ENCODE measurements at places on chromosomes 16 and 17.
A peak's percentile ranks its signal among the peaks of the same experiment; 100 is the strongest.

DNA sequence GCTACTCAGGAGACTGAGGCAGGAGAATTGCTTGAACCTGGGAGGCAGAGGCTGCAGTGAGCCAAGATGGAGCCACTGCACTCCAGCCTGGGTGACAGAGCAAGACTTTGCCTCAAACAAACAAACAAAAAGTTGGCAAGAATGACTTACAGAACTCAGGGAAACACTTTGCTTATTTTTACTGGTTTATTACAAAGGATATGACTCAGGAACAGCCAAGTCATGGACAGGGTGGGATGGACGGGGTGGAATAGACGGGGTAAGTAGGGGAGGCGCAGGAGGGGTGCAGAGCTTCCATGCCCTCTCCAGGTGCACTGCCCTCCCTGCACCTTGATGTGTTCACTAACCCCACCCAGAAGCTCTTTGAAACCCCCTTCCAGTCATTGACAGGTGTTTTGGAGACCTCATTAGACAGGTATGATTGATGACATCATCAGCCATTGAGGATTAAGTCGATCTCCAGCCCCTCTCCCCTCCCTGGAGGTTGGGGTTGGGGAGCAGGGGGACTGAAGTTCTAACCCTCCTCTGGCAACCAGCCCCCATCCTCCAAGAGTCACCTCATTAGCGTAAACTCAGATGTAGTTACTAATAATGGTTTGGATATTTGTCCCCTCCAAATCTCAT is 41.3 kb upstream of the ZCCHC14 start:
- DNase-seq: no peak

DNA sequence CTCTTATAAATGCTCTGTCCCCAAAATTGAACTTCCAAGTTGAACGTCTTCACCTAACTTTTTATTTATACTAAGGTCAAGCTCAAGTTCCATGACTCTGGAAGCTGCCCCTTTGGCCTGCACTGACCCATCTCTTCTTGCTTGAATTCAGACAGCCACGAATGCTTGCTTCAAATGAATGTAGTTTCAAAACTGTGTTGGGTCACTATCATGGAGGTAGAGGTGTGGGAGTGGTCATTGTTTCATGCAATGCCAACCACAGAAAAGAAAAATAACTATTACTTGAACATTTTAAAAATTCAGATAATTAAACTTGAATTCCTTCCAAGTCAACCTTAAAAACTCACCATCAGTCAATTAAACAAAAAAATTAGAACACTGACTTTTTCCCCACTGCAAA is 2.5 kb downstream of the ITFG1 start:
- DNase-seq: no peak

DNA sequence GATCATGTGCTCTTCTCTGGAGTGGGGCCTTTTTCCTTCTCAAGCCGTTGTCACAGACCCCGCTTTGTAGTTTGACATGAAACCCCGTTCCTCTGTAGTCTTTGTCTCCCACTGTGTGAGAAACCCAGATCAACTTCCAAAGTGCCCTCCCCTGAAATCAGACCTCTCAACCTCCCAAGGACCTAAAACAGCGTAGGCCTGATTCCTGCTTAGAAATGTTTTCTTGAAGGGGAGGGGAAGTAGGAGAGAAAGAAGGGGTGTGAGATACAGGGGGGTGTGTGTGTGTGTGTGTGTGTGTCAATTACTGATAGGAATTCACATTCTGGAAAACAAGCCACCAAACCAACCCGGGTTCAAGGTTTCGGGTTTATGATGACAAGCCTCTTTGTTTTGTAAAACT is 1.4 kb downstream of the UBE2O start:
- DNase-seq: no peak

GRCh38 chr17:78921437-78921971 is 3.7 kb downstream of the TIMP2 start:
- no peak for DNase-seq

DNA sequence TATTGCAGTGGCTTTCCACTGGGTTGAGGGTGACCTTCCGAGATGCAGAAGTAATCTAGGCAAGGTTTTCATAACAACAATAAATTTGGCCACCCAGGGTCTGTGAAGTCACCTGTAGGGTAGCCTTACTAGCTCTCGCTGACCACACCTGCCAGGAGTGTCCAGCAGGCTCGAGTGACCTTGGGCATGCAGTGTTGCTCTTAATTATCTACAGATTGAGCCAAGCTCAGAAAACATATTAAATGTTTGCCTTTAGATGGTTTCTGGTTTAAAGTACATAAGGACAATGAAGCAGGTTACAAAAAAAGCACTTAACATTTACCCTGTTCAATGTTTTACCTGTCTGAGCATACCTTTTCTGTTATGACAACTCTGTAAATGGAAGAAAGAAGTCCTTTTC is 1.8 kb downstream of the TBC1D24 start:
- DNase-seq: no peak

GRCh38 chr17:59620064-59620359 is 317 bp downstream of the CLTC start:
- DNase-seq: no peak

DNA sequence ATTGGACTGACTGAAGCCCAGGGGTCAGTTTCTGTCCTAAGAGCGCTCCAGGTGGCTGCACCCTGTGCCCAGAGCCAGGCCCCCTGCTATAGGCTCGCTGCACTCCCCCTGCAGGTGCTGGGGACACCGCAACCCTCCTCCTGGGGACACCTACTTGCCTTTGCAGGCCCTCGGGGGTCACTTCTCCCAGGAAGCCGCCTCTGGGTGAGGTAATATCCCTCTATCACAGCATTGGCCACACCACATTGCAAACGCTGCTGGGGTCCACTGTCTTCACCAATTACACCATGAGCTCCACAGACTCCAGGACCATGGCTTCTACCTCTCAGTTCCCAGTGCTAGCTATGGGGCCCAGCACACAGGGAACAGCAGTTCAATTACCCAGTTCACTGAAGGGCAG is 14.9 kb downstream of the USP36 start:
- DNase-seq: no peak

DNA sequence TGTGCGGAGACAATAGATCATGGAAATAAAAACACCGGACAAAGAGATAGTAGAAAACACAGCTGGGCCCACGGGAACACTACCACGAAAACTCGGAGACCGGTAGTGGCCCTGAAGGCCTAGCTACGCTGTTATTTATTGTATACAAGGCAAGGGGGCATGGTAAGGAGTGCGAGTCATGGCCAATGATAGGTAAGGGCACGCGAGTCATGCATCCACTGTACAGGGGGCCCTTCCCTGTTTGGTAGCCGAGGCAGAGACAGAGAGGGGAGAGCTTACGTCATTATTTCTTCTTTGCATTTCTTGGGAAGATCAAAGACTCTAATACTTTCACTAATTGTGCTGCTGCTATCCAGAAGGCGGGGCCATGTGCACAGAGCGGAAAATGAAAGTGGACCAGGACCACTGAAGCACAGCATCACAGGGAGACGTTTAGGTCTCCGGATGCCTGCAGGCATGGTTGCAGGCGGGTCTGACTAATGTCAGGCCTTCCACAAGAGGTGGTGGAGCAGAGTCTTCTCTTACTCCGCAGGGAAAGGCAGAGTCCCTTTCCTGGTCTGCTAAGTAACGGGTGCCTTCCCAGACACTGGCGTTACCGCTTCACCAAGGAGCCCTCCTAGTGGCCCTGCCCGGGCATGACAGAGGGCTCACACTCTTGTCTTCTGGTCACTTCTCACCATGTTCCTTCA is 74.4 kb upstream of the ARL4D start:
- DNase-seq: no peak

- DNase-seq: peak; percentile 48
Observed at GRCh38 chr16:50681021-50681885, at the start of gene SNX20. TSS of gene SNX20 (minus strand) at chr16:50681312. CDS start at chr16:50677526, 3,786 bp downstream.

DNA sequence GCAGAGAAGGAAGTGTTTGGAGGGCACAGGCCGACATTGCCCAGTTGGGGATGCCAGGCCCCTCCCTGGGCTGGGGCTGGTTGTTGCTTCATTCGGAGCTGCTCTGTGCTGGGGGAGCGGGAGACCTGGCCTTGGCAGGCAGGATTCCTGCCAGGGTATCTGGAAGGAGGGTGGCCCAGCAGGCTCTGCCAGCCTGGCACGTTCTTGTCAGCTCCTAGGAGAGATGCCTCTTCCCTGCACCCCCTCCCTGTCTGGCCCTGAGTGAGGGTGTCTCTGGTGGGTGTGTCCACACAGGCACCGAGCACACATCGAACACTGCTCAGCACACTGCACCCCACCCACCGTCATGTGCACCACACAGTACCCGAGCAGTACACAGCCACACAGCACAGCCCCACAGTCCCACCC is 35.2 kb downstream of the ARHGAP23 start:
- no peak for DNase-seq

DNA sequence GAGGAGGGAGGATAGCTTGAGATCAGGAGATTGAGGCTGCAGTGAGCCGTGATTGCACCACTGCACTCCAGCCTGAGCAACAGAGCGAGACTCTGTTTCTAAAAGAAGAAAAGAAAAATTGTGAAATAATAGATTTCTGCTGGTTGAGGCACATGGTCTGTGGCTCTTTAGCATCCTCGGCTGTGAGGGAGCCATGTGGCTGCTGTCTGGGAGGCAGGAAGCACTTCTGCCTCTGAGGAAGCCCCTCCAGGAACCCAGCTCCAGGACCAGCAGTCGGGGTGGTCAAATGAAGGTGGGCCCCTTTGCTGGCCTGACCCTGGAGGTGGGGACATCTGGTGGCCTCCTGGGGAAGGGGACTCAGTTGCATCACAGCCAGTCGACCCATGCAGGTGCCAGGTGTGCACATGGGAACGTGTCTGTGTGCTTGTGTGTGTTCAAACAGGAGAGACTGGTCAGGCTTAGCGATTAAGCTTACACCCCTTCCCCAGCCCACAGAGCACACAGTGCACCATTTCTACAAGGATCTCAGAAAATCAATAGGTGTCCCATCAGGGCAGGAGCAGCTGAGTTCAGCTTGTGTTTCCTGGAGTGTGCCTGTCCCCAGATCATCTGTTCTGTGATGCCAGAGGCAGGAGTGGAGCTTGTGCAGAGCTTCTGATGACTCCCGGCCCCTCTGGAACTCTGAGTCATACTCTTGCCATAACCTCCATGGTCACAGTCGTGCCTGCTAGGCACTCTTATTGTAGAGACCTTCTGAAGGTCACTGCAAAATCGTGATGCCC is 24.3 kb upstream of the MGAT5B start:
- no peak for DNase-seq

- no peak for DNase-seq
Observed at GRCh38 chr17:28509789-28510188, 3.6 kb downstream of the FOXN1 start.

- DNase-seq: no peak
Observed at GRCh38 chr16:9364721-9365369, 273.4 kb downstream of the HAPSTR1 start.

DNA sequence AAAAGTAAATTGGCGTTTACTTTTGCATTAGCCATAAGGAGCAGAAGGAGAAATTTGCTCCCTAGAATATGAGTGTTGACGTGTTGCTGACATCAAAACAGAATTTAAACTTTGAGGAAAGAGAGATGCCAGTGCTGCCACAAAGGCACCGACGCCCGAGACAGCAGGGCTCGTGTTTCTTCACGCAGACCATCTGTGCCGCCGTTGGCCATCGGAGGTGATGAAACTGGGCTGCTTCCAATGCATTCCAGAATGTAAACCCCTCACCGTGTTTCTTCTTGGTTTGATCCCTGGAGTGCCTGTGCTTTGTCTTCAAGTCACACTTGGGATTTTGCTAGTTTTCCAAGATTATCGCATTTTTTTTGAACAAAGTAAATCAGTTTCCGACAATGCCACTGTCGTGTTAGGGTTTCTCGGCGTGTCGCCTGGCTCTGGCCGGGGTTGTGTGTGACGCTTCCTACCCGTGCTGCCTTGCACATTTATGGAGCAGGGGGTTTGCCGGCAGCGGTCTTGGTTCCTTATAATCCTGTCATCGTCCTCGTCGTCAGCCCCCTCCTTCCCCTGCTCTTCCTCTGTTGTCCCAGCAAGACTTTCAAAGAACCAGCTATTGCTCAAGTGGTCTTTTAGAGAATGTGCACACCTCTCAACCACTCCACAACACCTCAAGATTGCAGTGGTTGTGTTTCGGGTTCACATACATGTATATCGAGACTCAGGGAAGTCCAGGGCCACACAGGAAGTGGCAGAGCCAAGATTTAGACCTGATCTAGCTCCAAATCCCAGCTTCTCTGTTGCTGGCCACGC is 103.9 kb downstream of the METRNL start:
- DNase-seq: no peak

DNA sequence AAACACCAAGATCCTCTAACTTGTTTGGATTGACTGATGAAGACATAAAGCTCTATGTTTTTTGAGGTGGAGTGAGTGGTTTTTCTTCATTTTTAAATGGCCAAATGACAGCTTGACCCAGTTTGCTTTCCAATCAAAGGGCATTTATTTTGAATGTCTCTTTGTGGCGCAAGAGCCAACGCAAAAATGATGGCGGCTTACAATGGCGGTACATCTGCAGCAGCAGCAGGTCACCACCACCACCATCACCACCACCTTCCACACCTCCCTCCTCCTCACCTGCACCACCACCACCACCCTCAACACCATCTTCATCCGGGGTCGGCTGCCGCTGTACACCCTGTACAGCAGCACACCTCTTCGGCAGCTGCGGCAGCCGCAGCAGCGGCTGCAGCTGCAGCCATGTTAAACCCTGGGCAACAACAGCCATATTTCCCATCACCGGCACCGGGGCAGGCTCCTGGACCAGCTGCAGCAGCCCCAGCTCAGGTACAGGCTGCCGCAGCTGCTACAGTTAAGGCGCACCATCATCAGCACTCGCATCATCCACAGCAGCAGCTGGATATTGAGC is 329 bp downstream of the NLK start:
- no peak for DNase-seq

- no peak for DNase-seq
Observed at GRCh38 chr16:14020141-14020540, 51.0 kb upstream of the MRTFB start.

- DNase-seq: no peak
Observed at GRCh38 chr17:2995886-2996809, 67.3 kb downstream of the OR1D5 start.

DNA sequence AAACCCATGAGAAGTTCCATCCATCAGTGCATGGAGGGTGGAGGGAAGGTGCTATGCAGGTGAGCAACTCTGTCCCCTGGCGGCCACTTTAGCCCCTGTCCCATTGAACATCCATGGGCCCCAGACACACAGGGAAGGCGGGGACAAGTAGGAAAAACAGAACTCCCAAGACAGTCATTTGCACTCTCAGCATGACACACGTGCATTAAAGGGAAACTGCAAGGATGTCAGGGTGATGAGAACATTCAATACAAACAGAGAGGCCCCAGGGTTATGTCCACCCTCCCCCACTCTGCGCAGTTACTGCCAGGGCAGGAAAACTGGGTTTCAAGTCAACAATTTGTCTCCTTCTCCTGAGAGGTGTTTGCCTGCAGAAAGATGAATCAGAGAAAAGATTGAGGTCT is 44.0 kb upstream of the AKTIP start:
- no peak for DNase-seq

GRCh38 chr17:49224198-49224996 is 6.2 kb downstream of the PHOSPHO1 start:
- peak; percentile 37 for DNase-seq

GRCh38 chr17:17141860-17142552 is 64.1 kb downstream of the PLD6 start:
- peak; percentile 41 for DNase-seq
